ENCODE measurements at places on chromosomes 7 and 10.
A peak's percentile ranks its signal among the peaks of the same experiment; 100 is the strongest.

DNA sequence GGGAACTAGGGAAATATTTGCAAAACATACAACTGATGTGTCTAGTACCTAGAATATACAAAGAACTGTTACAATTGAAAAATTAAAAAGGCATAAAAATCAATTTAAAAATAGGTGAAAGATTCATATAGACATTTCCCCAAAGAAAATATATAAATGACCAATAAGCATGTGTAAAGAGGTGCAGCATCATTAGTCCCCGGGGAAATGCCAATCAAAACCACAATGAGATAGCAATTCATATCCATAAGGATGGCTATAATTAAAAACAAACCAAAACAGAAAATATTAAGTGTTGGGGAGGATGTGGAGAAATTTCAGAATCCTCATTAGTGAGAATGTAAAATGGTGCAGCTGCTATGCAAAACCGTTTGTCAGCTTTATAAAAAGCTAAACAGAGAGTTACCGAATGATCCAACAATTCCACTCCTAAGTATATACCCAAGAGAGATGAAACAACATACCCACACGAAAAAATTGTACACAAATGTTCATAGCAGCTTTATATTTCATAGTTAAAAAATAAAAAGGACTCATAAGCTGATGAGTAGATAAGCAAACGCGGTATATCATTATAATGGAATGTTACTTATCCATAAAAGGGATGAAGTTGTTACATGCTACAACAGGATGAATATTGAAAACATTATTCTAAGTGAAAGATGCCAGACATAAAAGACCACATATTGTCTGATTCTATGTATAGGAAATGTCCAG, 210.1 kb upstream of the INHBA start:
- peak; percentile 14 for DNase-seq

- no peak for DNase-seq
These were observed 6.9 kb downstream of the TMEM236 start for GRCh38 chr10:17758896-17759295.

GRCh38 chr10:117936141-117936540, 110.6 kb downstream of the RAB11FIP2 start:
- DNase-seq = no peak

GRCh38 chr7:47104206-47104549, 477.7 kb downstream of the TNS3 start:
- no peak for DNase-seq

DNA sequence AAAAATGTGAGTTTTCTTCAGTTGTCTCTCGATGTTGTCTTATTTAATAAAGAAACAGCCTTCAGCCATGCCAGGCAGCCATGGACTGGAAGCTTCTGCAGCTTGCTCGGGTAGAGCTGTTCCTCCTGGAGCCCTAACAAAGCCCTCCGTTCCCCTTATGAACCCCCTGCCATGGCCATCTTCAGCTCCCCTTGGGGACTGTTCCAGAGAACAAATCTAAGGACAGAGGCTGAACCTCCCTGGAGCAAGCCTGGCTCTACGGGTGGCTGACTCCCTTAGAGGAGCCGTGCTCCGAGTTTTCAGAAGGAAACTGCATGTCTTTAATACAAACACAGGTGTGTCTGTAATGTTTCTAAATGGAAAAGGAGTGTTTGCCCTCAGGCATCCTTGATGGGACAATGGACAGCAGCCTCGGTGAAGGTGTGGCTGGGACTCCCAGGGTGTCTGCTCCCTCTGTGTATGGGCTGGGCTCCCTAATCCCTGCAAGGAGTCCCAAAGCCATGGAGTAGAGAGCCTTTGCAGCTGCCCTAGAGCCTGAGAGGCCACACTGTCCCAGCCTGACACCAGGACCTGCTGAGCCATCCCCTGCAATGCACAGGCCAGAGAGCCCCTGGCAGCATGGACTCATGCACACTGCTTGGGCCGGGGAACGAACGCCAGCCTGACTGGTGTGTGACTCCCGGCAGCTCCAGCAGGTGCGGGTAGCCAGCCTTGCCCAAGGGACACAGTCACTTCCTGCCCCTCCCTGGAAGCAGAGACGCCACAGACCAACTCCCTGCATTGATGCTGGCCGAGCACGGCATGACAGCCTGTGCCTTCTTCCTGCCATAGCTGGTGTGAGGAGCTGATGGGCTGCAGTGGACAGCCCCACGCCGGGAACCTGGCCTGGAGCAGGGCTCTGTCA, 381.8 kb downstream of the TCERG1L start:
- DNase-seq = no peak

GRCh38 chr10:71770255-71770654, 3.1 kb downstream of the VSIR start:
- DNase-seq = peak; percentile 12

- peak; percentile 5 for DNase-seq
These were observed 544.1 kb downstream of the SORCS3 start for GRCh38 chr10:105185161-105185560.

GRCh38 chr10:101453318-101453717, 99.4 kb downstream of the BTRC start:
- no peak for DNase-seq

GRCh38 chr7:47078241-47078640, 503.7 kb downstream of the TNS3 start:
- no peak for DNase-seq

- DNase-seq = no peak
These were observed 31.0 kb downstream of the ADRA2A start for GRCh38 chr10:111107846-111108245.

GRCh38 chr7:141042222-141043193, 27.8 kb upstream of the MRPS33 start:
- DNase-seq = no peak

GRCh38 chr7:73356159-73356558, 28.2 kb downstream of the FKBP6 start:
- DNase-seq = no peak

DNA sequence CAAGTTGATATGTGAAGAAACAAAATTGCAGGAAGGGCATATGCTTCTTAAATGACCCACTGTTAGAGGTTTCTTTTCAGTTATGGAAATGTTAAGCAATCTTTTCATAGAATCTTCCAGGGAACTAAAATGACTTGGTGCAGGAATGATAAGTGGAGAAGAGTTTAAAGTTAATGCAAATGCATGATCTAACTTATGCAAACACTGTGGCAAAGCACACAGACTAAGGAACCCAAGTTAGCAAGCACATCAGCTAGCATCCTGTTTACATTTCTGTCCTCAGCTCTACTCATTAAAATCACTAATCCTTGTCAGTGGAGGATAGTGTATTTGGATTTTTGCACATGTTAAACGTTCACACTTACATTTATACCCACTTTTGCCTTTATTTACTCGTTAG, 9.3 kb downstream of the CLCN1 start:
- DNase-seq = no peak

GRCh38 chr10:1214882-1215540, 158.8 kb downstream of the WDR37 start:
- DNase-seq = no peak

- DNase-seq = no peak
These were observed 272.9 kb downstream of the TRIL start for GRCh38 chr7:28685242-28685643.

DNA sequence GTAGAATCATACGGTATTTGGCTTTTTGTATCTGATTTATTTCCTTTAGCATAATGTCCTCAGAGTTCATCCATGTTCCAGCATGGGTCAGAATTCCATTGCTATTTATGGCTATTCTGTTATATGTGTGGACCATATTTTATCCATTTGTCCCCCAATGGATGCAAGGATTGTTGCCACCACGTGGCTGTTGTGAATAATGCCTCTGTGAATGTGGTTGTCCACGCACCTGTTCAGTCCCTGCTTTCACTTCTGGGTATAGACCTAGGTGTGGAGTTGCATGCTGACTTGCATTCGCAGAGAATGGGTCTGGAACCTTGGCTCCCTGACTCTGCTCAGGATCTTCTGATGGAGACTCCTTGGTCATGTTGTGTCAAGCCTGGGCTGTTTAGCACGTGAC, 199.9 kb downstream of the CAMK1D start:
- DNase-seq = no peak

GRCh38 chr7:143334244-143334643, 18.3 kb downstream of the CLCN1 start:
- no peak for DNase-seq

DNA sequence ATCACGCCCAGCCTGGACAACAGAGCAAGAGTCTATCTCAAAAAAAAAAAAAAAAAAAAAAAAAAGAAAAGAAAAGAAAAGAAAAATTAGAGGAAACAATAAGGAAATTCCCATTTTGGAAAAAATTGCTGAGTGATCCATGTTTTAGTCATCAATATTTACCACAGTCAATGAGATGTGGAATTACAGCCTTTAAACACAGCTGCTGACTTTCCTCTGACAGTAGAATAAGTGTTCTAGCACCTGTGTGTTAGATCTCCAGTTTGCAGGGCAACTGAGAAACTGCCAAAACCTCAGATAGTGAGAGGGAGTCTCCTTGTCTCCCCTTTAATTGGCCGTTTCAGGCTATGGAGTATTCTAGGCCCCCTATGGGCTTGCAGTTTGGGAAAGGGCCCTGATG, 520.1 kb downstream of the KCNMA1 start:
- DNase-seq = no peak

DNA sequence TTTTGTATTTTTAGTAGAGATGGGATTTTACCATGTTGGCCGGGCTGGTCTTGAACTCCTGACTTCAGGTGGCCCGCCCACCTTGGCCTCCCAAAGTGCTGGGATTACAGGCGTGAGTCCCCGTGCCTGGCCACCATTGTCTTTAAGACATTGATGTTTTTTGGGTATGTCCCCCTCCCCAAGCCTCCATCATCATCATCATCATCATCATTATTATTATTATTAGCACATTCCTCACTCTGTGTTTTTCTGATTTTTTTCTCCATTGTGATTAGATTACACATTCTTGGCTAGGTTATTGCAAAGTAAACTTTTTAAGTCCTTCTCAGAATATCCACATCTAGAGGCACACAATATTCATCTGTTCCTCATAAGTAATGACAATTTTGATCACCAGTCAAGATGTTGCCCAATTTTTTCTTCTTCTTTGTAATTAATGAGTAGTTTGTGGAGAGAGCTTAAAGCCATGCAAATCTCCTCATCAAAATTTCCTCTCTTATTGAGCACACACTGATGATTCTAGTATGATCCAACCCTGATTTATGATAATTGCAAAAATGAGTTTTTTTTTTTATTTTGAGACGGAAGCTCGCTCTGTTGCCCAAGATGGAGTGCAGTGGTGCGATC, 47.5 kb downstream of the EPC1 start:
- no peak for DNase-seq

DNA sequence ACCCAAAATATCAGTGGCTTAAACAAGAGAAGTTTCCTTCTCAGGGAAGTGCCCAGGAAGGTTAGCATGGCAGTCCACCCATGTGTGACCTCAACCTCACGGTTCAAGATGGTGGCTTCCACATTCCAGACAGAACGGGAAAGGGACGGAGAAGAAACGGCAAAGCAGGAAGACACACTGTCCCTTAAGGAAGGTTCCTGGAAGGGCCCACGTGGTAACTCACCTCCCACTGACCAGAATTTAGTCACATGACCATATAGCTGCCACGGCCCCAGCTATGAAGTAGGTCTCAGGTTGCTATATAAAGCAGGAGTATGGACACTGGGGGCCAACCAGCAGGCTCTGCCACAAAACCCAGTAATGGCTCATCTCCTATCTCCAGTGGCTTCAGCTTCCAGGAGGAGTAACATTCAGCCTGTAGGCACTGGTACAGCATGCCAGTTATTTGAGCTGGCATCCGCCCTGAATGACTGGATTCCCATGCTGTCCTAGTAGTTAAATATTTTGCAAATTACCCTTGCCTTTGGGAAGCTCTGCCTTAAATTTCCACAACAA, 278.5 kb upstream of the KLF14 start:
- no peak for DNase-seq

GRCh38 chr10:66398669-66399068, 527.2 kb upstream of the LRRTM3 start:
- no peak for DNase-seq

- DNase-seq = peak; percentile 84
These were observed 125.4 kb upstream of the BET1 start for GRCh38 chr7:94129443-94130140.

- no peak for DNase-seq
These were observed 7.3 kb downstream of the ELMO1 start for GRCh38 chr7:37441386-37441760.

GRCh38 chr10:78774999-78775711, 293.6 kb upstream of the ZMIZ1 start:
- DNase-seq = peak; percentile 81

DNA sequence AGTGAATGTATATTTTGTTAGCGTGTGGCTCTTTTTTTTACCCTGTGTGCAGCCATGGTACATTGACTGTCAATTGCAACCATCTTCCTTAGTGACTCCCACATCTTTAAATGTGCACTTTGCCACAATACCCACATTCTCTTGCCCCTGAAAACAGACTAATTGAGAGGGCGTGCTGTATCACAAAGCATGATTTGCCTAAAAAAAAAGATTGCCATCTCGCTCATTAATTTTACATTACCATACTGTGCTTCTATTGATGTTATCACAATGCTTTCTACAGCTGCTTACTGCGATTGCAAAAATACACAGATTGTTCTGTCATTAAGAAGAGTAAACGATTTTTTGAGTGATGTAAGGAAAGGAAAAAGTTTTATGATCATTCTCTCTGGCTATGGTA, 613.1 kb upstream of the NRP1 start:
- no peak for DNase-seq

DNA sequence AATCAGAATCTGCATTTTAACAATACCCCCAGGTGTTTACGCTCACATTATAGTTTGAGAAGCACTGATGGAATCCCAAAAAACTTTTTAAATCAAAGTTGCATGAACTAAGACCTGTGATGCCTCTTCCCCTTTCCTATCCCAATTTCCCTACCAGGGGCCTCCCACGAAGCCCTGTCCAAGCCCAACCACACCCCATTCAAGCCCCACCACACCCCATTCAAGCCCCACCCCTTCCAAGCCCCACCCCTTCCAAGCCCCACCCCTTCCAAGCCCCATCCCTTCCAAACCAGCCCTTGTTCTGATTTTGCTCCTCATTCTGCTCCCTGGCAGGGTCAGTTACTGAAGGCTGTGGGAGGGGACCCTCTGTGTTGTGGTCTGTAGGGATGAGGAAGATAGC, 9.8 kb upstream of the AQP1 start:
- DNase-seq = no peak

DNA sequence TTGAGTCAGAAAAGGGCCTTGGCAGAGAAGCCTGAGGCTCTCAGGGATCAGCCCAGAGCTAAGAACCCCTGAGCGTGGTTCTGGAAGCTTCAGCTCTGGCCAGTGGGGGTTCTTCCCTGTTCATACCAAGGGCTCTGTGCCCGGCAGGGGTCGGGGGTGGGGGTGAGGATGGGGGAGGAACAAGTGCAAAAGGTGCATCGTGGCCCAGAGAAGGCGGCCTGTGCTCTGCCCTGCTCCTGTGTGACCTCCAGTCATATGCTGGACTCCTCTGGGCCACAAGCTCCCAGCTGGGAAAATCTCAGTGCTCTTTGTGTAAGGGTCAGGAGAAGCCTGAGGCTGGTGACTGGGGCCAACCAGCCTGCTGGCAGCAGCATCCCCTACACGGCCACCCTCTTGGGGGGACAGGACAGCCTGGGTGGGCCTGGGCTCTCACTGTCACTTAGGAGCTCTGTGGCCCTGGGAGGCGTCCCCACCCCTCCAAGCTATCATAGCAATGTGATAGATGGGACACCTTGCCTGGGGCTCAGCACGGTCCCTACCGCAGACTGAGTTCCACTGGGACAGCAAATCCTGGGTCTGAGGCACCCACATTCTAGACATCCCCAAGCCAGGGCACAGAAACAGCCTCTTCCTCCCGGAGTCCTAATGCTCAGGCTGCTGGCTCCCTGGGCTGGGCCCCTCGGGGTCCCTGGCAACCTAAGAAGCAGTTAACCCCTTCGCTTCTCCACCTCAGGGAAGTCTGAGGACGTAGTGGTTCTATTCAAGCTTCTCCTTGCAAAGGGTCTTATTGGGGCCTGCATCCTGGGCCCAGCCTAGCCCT, 2.5 kb downstream of the MMRN2 start:
- DNase-seq = no peak

- no peak for DNase-seq
These were observed 32.3 kb downstream of the ATRNL1 start for GRCh38 chr10:115125505-115125904.
